A549 treated with Mapracorat at 1 μM for 4 hours (cell line): ENCODE measurements at places on chromosomes 16 and 17. TPM values are rescaled to one million over a fixed set of nuclear protein-coding genes. Genes with fewer than 3 reads are reported as not detected.

KRTAP4-5 gene
- not detected in 5 replicates for total RNA-seq

TMEM235 gene
- total RNA-seq = not detected in 5 replicates

NOS2 gene
- 0.10 to 0.27 TPM (median 0.19 TPM) in 5 replicates for total RNA-seq

FOXL1 gene
- total RNA-seq = 1.2 to 2.0 TPM (median 1.8 TPM) in 5 replicates

RNF167 gene
- total RNA-seq = 98.8 to 148 TPM (median 117 TPM) in 5 replicates

PSMC3IP gene
- 35.1 to 37.6 TPM (median 36.0 TPM) in 5 replicates for total RNA-seq

ITGAD gene
- 0.05 to 0.16 TPM (median 0.07 TPM) in 3 of 5 replicates, not detected in the others for total RNA-seq
